Cardiac fibroblast (primary cell): ENCODE measurements at places on chromosomes 16 and 17.

DNA sequence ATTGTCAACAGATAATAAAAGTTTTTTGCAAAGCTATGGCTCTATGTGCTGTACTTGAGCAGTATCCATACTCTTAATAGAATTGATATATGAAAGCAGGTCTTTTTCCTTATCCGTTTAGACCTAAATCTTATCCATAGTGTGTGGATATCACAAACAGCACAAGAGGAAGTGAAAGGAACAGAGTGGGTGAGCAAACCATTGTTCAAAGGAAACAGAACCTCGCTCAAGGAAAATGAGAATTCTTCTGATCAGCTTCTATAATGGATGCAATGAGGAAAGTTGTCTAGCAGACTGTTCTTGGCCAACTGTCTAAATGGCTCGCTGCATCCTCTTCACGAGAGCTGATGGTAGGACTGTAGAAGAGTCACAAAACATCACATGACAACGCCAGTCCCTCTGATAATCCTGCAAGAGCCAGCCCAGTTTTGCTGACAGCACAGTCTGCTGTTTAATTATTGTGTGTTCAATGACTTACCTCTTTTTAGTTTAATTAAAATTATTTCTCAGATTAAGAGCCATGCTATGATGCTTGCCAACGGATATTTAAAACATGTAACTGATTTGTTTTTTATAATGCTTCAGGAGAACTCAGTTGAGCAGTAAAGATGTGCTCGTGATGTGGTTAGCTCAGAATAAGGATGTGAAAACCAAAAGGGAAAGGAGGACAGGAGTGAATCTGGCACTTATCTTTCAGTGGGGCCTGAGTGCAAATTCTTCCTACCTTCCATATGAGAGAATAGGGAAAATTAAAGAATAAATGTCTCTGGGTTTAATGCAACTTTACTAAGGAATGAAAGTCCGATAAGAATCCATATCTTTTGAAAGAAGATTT, 38.5 kb downstream of the WWOX start:
- no peak for DNase-seq

GRCh38 chr17:71547904-71548303, 572.9 kb upstream of the SOX9 start:
- DNase-seq, result no peak

DNA sequence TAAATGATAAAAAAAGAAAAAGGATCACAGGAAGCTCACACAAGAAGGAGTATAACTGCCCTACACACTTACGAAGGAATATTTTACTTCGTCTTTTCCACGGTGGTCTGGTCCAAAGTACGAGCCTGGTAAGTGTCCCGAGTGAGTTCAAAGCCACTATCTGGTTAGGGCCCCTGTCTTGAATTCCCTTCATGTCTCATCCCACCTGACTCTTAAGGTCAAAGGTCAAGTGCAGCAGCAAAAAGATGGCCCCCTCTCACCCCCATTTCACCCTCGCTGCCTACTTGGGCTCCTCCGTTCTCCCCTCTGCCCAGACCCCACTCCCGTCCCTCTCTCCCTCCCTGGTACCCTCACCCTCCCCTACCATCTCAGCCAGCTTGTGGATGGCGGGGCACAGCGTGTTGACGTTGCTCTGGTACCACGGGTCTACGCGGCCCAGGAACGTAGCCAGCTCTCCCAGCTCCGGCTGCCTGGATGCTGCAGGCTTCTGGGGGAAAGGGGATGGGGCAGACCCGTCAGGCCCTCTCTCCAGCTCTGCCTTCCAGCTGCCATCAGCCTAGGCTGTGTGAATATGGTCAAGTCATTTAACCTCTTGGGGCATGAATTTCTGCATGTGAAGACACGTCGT, 27.8 kb upstream of the MFSD6L start:
- DNase-seq, result no peak

DNA sequence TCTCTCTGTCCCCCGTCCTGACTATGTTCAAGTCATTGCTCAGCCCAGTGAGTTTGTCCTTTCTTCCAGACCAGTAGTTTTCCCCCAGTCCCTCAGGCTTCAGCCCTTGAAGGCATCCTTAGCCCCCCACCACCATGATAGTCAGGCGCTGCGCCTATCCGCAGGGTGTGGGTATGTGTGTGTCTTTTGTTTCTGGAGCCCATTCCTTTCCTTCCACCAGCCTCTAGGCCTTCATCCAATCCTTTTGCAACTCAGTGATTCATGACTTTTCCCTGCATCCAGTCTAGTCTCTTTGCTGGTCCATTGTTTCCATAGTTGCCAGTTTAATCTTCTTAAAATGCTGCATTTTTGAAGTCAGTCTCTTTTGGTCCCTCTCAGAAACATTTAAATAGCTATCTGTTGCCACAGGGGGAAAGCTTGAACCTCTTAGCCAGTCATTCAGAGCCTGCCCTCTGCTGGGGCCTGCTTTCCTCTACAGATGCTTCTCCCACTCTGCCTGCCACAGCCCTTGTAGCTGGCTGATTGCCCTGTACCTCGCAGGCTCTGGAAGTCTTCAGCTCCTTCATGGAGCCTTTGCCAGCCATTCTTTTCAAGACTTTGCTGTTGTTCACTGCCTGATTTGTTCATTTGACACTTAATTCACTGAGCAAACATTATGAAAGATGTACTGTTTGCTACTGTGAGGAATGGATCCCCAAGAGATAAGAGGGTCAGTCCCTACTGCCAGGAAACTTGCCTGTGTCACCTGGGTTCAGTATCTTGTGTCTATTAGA, 55.9 kb upstream of the ADCY7 start:
- DNase-seq, result peak; percentile 97

DNA sequence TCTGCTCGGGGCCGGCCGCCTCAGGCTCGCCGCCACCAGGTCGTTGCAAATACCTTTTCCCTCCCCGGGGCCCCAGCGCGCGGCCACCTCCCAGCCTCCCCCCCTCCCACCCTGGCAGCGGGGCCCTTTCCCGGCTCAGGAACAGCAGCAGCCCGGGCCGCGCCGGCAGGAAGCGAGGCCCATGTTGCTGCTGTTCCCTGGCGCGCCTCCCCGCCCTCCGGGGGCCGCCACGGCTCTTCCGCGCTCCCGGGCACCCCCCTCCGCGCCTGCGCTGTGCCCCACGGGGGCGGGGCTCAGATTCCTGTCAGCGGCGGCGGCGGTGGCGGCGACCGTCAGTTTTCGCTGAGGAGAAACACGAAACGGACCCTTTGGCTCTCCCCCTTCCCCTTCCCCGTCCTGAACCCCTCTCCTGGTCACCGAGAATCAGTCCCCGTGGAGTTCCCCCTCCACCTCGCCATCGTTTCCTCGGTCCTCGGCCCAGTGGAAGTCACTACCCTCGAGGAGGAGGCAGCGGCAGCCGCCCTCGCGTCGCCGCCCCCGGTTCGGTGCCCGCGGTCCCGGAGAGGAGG, at the start of gene NFAT5:
NFAT5 (plus strand) TSS at position 296 of the 569 bp plus-strand sequence. CDS start 336 bp downstream, outside the sequence.
- DNase-seq, result peak; percentile 91

GRCh38 chr17:46191322-46192188, 1.7 kb downstream of the KANSL1 start:
- peak; percentile 55 for DNase-seq

GRCh38 chr17:39194985-39195524, 2.4 kb downstream of the CACNB1 start:
- no peak for DNase-seq

GRCh38 chr16:4313563-4314531, 2.0 kb upstream of the GLIS2 start:
- DNase-seq, result peak; percentile 57

- DNase-seq, result no peak
Observed at GRCh38 chr16:29765167-29766032, 12.7 kb upstream of the ZG16 start.

- peak; percentile 64 for DNase-seq
Observed at GRCh38 chr16:66741950-66742808, 9.2 kb downstream of the DYNC1LI2 start.

DNA sequence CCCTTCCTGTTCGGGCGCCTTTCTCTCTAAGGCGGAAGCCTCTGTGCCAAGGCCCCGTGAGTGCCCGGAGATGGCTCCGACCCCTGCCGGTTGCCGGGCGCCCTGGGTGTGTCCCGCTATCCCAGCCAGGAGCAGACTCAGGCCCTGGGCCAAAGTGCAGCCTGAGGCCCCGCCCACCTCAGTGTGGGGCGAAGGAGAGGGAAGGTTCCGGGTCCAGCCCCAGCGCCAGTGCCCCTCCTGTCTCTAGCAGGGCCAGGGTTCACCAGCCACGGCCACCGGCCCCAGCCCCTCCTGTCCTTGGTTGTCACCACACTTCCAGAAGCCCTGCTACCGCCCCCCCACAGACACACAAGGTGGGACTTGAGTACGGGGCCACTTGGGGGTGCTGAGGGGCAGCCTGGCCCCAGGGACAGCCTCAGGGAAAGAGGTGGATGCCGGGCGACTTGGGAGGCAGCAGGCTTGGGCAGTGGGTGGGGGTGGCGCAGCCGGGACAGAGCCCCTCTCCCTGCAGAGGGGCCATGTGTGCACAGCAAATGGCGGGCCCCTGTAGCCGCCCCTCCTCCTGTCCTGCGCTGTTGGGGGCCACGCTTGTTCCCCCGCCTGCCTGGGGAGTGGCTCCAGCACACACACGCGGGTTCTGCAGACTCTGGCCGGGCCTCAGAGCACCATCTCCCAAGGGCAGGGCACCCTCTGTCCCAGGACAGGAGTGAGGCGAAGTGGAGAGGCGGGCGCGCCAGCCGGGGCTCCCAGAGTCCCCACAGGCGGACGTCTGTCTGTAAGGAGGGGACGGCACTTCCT, 6.0 kb downstream of the C1QTNF8 start:
- DNase-seq, result no peak

GRCh38 chr17:36148559-36149295, 27.7 kb downstream of the TBC1D3B start:
- peak; percentile 74 for DNase-seq

GRCh38 chr17:57879437-57880085, 29.7 kb upstream of the MRPS23 start:
- DNase-seq, result no peak

- no peak for DNase-seq
Observed at GRCh38 chr17:78110363-78111015, 18.1 kb downstream of the TMC6 start.

DNA sequence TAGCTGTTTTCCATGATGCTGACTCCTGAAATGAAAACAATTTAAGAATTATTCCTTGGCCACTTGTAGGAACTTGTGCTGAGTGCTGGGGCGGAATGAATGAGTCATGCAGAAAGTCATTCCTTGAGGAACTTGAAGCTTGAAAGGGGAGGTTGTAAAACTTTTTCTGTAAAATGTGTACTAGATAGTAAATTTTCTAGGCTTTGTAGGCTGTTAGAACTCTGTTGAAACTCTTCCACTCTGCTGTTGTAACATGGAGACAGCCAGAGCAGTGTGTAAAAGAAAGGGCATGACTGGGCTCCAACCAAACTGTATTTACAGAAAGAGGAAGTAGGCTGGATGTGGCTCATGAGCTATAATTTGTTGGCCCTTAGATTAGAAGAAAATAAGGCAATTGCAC, 46.1 kb downstream of the ABCA8 start:
- peak; percentile 94 for DNase-seq

DNA sequence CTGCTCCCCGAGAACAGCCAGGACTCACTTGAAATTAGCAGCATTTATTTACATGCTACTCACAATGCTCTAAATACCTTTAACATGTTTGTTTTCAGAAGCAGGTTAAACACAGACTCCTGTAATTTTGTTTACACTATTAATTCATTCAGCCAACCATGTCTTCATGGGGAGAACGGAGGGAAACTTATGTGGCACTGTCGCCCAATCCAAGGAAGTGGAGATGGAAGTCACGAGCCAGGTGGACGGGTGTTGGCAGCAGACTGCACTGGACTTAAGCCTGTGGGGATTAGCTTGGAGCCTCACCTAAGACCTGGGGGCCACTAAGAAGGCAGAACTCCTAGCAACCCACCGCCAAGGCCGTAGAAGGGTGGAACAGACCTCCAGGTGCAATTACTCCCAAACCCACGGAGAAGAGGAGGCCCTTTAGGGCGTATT, 8.8 kb upstream of the GFAP start:
- no peak for DNase-seq

DNA sequence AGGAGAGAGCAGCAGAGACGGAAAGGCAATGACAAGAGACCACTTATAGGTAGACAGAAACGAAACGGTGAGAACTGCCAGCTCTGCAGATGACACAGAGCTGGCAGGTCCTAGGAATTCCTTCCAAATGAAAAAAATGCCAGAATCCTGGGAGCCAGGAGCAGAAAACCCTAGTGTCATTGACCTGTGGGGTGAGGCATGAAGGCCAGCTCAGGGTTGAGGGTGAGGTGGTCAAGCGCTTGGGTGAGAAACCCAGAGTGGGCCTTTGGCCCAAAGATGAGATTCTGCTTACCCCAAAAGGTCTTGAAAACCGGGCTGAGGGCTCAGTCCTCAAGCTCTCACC, 9.2 kb downstream of the HIC1 start:
- DNase-seq, result no peak

GRCh38 chr17:4017377-4017776, 53.1 kb upstream of the ATP2A3 start:
- DNase-seq, result no peak

DNA sequence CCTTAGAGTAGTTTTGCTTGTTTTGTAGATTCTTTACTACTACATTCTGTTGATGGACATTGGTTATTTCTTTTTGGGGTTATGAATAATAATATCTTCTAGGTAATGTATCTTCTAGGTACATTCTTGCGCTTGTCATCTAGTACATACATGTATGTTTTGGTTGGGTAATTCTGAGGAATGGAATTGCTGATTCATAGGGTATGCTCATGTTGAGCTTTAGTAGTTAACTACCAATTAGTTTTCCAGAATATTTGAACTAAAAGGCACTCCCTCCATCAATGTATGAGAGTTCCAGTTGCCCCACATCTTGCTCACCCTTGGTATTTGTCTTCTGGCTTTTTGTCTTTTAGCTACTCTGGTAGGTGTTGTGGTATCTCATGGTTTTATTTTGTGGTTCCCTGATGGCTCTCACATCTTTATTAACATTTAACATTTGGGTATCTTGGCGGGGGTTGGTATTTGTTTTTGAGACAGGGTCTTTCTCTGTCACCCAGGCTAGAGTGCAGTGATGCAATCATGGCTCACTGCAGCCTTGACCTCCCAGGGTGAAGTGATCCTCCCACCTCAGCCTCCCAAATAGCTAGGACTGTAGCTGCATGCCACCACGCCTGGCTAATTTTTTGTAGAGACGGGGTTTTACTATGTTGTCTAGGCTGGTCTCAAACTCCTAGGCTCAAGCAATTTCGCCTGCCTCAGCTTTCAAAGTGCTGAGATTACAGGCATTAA, 47.1 kb downstream of the SLC6A4 start:
- no peak for DNase-seq

- DNase-seq, result peak; percentile 94
Observed at GRCh38 chr17:45371414-45372324, 54.8 kb upstream of the MAP3K14 start.

DNA sequence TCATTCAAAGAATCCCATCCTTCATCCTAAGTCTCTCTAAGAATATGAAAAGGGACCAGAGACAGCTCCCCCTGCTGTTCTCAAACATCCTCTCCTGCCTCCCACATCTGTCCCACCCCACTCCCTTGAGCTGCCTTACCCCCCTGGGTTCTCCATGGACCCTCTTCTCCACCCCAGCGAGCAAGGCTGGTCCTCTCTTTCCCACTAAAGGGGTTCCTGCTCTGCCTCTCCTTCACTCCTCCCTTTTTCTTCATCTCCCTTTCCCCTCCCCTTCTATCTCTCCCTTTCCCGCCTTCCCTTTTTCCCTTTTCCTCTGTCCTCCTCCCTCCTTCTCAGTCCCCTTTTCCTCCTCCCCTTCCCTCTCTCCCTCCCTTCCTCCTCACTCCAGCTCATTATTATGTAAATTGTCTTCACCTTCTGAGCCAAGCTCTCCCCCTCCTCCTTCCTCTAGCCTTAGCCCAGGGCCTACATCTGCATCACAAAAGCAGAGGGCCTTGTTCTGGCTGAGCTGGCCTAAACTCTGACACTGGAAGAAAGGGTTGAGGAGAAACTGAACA, 90.0 kb downstream of the GNAO1 start:
- no peak for DNase-seq
